ENCODE measurements at places on chromosomes 3 and 15. TPM values are rescaled to one million over a fixed set of nuclear protein-coding genes. Genes with fewer than 3 reads are reported as not detected.

- DNase-seq, result no peak
Measured at GRCh38 chr3:141235661-141236171, 4.1 kb downstream of the PXYLP1 start.

DNA sequence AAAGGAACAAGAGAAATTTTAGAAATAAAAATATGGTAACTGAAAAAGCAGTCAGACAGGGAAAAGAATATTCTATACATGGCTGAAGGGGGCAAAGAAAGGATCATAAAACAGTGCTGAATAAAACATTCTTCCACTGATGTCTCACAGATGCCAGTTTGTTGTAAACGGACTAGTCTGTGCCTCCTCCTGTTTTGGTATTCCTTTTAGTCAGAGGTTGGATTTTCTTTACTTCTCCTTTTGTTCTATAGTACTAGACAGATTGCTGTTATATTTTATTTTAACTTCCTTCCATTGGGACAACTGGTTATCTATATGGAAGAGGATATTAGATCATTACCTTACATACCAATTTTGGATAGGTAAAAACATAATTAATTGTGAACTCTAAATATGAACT lies 16.0 kb upstream of the GNB5 start:
- no peak for DNase-seq

DNA sequence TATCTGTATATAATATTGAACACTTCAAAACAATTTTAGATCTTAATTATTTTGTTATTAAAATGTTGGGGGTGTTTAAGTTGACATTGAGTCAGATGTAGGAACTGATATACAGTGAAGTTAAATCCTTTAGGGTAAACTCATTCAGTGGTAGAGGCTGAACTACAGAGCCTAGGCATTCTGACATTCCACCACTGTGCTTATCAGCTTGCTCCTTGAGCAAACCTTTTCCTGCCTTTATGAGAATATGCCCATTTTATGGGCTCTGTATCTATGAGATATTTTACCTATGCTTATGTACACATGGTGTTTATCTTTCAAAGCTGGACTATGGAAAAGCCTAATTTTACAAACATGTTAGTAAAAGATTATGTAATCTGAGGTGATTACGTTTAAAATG lies 407.5 kb downstream of the ZBTB20 start:
- no peak for DNase-seq

- DNase-seq, result no peak
Measured at GRCh38 chr3:10740954-10741353, 75.1 kb upstream of the SLC6A11 start.

GRCh38 chr15:40252438-40253166 lies 13.7 kb downstream of the PAK6 start:
- peak; percentile 61 for DNase-seq

- no peak for DNase-seq
Measured at GRCh38 chr15:36814105-36814504, 234.7 kb downstream of the CDIN1 start.

- DNase-seq, result no peak
Measured at GRCh38 chr3:173199568-173199967, 58.5 kb upstream of the SPATA16 start.

GRCh38 chr3:136898954-136899353 lies 36.9 kb downstream of the NCK1 start:
- no peak for DNase-seq

DNA sequence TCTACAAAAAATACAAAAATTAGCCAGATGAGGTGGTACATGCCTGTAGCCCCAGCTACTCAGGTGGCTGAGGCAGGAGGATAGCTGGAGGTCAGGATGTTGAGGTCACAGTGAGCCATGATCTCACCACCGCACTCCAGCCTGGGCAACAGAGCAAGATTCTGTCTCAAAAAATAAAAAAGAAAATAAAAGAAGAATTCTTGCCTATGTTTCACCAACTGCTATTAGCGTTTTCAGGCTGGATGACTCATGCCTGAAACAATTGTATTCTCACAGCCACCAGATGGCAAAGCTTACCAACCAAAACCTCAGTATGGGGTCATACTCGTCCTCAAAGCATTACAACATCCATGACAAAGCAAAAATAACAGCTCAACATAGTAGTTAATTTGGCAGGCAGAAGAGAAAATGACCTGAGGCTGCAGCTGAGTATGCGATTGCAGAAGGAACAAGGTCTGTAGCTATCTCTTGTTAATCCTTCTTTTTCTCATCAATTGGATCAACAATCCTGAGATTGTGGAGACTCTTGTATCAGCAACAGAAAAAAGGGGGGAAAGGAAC lies 52.2 kb downstream of the TP53BP1 start:
- no peak for DNase-seq

DNA sequence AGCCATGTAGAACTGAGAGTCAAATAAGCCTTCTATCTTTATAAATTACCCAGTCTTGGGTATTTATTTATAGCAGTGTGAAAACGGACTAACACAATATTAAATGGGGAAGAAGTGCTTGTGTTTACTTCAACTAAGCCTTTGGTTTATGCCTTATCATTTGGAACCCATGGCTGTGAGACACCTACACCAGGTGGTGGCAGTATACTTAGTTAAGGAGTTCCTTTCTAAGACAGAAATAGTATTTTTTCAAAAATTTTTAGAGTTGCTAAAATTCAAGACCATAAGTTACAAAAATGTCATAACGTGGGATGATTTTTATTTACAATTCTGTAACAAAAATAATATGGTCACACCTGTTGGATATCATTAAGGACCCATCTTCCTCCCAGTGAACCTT lies 354.5 kb upstream of the SOX14 start:
- no peak for DNase-seq

GRCh38 chr3:72163809-72164634 lies 379.1 kb upstream of the PROK2 start:
- no peak for DNase-seq

GRCh38 chr3:49265661-49266386 lies 11.2 kb downstream of the C3orf62 start:
- DNase-seq, result no peak

- no peak for DNase-seq
Measured at GRCh38 chr3:12532182-12532581, 13.1 kb downstream of the MKRN2OS start.

GRCh38 chr3:37971467-37971866 lies 19.1 kb upstream of the VILL start:
- no peak for DNase-seq

- no peak for DNase-seq
Measured at GRCh38 chr3:11558002-11558401, 85.7 kb downstream of the VGLL4 start.

GRCh38 chr3:127120851-127121647 lies 71.9 kb upstream of the PRR23E start:
- no peak for DNase-seq

DNA sequence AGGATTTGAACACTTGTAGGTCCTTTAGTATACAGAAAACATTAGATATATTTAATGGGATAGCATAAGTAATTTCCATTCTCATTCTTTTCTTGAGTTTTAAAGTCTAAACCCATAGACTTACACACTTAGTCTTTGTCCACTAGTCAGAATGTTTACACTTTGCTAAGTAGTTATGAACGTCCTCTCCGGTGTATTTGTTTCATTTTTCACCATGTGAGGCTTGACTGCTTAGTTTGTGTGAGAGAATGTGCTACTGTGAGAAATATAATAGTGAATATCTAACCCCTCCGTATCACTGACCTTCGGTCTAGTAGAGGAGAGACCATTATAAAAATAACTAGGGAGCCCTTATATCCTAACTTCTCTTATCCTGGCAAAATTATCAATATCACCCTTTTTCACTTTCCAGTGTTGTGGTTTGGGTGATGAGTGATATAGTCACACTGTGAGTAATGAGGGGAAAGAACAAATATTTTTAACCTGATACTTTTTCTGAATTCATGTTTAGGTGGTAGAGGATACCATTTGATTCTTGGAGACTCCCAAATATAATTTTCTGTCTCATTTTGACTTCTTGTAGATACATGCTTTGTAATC lies 122.4 kb downstream of the UBE2E2 start:
- DNase-seq, result no peak

GRCh38 chr3:71728632-71729342 lies 3.6 kb upstream of the EIF4E3 start:
- DNase-seq, result no peak

- DNase-seq, result no peak
Measured at GRCh38 chr3:134623615-134624245, 27.1 kb downstream of the KY start.

- DNase-seq, result no peak
Measured at GRCh38 chr15:75738014-75738646, 25.5 kb upstream of the CSPG4 start.

CACNA1D gene
- 1.0 TPM for total RNA-seq

CYP11A1 gene
- total RNA-seq, result 0.55 TPM

KCNMB3 gene
- total RNA-seq, result 1.1 TPM

LRRC31 gene
- total RNA-seq, result not detected

SH2D7 gene
- not detected for total RNA-seq

GOLGA6L10 gene
- total RNA-seq, result 0.07 TPM

AHSG gene
- not detected for total RNA-seq

SLCO2A1 gene
- 11.6 TPM for total RNA-seq

MORC1 gene
- total RNA-seq, result not detected

FETUB gene
- total RNA-seq, result not detected

RSRC1 gene
- total RNA-seq, result 20.6 TPM

All from left ventricle myocardium superior (tissue), 1 donor.